ENCODE measurements at places on chromosomes 7 and 10.

DNA sequence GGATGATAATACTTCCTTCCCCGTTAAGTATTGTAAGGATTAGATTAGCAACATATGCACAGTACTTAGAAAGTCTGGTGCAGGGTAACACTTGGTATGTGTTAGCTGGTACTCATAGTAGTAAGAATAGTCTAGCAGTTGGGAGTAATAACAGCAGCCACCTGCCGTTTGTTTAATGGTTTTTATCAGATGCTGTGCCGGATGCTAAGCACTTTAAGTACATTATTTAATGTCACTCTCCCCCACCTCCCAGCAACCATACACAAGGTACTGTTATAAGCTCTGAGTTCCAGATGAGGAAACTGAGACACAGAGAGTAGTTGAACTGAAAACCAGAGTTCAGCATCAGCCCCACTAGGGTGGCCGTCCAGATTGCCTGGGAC is 60.1 kb downstream of the ZMIZ1 start:
- DNase-seq, result no peak

GRCh38 chr10:113960617-113961181 is 83.0 kb upstream of the ADRB1 start:
- DNase-seq, result peak; percentile 28

- no peak for DNase-seq
Observed at GRCh38 chr10:73876971-73877370, 2.6 kb upstream of the CAMK2G start.

GRCh38 chr7:151456276-151456675 is 16.3 kb upstream of the CRYGN start:
- DNase-seq, result no peak

GRCh38 chr7:26081638-26082037 is 70.4 kb upstream of the NFE2L3 start:
- no peak for DNase-seq

DNA sequence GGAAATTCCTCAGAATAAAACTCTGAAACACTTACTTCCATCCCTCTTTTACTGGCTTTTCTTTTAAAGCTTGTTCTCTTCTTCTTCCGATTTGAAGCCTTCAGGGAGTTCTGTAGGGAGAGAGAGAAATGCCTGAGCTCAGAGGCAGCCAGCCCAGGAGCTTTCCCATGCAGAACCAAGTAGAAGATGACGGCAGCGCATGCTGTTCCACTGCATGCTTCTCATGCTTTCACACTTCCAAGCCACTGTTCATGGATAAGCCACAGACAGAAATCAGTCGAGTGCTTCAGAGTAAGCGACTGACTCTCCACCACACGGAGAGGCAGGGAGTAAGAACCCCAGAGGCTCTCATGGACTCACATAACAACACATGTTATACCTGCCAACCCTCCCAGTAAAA is 237.3 kb downstream of the DGKI start:
- DNase-seq, result no peak

- DNase-seq, result no peak
Observed at GRCh38 chr10:127945948-127946711, 39.2 kb downstream of the PTPRE start.

- no peak for DNase-seq
Observed at GRCh38 chr7:93957767-93958166, 36.2 kb downstream of the GNG11 start.

GRCh38 chr7:124388751-124389150 is 355.9 kb upstream of the TMEM229A start:
- no peak for DNase-seq

GRCh38 chr7:46315891-46316290 is 394.8 kb upstream of the IGFBP3 start:
- no peak for DNase-seq

DNA sequence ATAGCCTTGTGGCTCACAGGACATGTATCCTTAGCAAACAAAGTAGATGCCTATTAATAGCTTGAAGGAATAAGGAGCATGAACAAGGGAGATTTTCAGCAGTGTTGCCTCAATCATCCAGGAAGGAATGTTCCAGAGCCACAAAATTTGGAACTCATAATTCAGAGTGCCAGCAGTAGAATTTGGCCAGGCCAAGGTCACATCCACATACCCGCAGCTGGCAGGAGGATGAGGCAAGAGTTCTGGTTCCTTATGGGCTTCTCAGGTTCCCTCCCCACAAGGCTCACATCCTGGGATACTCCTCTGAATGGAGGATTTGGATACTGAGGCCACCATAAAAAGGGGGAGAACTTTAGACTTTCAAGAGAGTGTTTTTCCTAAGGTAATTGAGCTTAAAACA is 45.8 kb downstream of the SUFU start:
- DNase-seq, result no peak

- DNase-seq, result no peak
Observed at GRCh38 chr10:115092555-115093285, 445 bp upstream of the ATRNL1 start.

- DNase-seq, result no peak
Observed at GRCh38 chr7:140672382-140673062, at the start of gene ADCK2. ADCK2 (plus strand) TSS chr7:140672945; CDS start chr7:140673331, 386 bp downstream.

DNA sequence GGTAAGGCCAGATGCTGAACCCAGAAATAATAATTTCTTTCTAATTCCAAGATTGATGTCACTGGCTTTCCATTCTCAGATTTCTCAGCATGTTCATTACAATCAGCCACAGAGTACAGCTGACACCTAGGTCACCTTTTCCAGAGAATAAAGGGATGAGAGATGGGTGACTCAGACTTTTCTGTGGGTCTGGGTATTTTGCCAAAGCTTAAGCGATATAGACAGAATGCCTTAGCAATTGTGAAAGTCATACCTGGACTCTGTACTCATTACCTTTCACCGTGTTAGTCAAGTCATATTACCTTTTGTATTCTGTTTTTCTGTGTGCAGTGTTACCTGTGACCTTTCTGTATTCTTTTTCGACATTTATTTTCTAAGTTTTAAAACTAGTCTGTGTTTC is 10.6 kb upstream of the PRTFDC1 start:
- DNase-seq, result no peak

GRCh38 chr7:128997181-128997580 is 57.7 kb downstream of the TNPO3 start:
- no peak for DNase-seq

DNA sequence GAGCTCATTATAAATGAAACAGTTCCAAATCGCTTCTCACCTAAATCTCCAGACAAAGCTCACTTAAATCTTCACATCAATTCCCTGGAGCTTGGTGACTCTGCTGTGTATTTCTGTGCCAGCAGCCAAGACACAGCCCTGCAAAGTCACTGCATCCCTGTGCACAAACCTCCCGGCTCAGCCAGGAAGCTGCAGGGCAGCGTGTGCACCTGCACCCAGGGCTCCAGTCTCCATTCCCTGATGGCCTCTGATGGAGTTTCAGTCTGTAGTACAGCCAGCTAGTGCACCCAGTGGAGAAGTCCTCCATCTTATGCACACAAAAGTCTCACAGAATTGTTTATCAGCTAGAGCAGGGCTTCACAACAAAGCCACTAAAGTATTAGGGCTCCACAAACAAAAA is 51.1 kb upstream of the PRSS58 start:
- DNase-seq, result no peak

DNA sequence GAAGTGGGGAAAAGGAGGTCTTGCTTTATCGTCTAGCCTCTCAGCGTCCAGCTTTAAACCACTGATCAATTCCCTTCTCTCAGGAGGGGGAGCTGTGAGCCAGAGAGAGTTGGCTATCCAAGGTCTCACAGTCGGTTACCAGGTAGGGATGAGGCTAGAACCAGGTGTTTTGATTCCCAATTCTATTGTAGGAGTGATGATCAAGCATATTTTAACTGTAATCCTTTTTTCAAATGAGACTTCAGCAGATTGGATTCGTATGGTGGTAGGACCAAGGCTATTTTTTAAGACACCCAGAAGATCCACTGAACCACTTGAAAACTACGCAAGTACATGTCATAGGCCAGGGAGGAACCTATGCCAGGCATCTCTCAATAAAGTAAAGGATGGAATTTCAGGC is 8.4 kb downstream of the MINDY4 start:
- no peak for DNase-seq

DNA sequence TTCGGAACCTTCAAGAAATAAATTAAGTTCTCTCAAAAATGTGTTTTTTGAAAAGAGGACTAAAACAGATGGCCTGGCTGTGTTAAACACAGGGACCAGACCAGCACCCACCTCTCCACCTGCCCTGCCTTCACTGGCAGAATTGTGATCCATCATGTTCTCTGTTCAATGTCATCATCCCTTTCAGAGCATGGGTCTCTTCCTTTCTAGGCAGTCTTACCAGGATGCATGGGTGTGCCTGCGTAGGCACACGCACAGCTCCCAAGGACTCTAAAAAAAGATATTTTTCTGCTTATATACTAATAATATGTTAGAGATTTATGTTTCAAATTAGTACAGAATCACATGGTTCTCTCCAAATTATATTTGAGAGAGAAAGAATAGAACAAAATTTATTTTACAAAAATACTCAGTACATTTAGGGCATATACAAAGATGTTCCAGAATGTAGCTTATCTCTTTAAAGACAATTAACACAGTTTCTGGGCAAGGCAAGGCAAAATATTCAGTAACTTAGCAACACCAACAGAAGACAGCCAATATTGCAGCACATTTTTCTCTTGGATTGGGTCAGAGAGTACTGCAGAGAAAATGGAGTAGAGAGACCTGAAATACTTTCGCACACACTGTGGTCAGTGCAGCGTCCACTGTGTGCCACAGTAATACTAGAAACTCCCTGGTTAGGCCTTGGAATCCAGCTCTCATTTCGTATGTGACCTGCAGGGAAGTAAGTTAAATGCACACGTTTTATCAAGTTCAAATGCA is 52.8 kb downstream of the EGFR start:
- DNase-seq, result no peak

DNA sequence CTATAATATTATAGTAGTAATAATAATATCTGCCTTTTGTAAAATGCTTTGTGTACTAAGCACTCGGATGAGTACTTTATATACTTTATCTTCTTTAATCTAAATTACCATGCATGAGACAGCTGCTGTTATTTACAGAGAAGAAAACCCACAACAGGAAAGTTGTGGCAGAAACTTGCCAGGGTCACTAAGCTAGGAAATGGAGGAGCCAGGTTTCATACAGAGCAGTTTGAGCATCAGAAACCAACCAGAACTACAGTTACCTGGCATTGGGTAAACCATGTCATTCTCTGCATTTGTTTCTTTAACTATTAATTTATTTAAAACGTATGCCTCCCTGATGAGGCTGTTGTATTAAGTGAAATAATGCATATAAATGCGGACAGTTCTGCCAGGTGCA is 129.9 kb downstream of the CSTF2T start:
- DNase-seq, result no peak

DNA sequence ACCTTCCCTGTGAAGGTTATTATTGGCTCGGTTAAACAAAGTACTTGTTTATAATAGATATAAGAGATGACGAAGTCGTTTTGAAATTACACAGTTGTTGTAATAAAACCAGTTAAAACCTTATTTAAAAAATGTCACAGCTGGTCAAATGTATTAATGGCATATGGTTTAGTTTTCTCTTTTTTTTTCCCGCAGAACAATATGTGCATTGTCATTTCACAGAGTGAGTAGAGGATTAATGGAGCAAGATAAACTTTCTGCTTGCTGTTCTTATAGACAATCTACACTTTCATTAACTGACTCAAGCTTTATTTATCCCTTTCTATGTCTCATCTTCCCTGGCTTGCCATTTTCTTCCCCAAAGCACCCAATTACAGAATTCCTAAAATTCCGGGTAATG is 404.3 kb upstream of the NPVF start:
- no peak for DNase-seq

GRCh38 chr7:20737840-20738448 is 48.7 kb downstream of the SP8 start:
- DNase-seq, result no peak

GRCh38 chr7:13778967-13779366 is 210.5 kb downstream of the ETV1 start:
- DNase-seq, result no peak

GRCh38 chr10:71740069-71740653 is 20.6 kb upstream of the C10orf105 start:
- DNase-seq, result no peak

DNA sequence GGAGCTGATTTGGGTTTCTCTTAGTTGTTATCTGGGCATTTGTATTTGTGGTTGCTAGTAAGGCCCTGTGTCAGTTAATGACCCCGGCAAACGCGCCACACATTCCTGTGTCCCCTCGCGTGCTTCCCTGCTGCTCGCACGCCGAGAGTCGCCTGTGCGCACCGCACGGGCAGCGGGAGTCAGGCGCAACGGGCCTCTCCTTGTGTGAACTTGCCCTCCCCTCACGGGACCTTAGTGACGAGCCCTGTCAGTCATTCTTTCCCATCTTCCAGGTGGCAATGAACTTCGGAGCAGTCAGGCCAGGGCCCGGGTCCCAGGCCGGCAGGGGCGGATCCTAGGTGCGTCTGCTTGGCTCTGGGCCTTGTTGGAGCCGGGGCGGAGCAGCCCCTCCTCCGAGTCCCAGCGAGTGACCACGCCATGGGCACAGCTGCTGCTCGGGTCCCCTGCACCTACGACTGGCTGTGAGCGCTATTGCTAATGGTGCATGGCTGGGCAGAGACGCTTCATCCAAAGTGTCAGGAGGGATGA is 12.4 kb upstream of the PRKAR1B start:
- DNase-seq, result no peak

- no peak for DNase-seq
Observed at GRCh38 chr10:119672291-119672690, 21.1 kb downstream of the BAG3 start.

DNA sequence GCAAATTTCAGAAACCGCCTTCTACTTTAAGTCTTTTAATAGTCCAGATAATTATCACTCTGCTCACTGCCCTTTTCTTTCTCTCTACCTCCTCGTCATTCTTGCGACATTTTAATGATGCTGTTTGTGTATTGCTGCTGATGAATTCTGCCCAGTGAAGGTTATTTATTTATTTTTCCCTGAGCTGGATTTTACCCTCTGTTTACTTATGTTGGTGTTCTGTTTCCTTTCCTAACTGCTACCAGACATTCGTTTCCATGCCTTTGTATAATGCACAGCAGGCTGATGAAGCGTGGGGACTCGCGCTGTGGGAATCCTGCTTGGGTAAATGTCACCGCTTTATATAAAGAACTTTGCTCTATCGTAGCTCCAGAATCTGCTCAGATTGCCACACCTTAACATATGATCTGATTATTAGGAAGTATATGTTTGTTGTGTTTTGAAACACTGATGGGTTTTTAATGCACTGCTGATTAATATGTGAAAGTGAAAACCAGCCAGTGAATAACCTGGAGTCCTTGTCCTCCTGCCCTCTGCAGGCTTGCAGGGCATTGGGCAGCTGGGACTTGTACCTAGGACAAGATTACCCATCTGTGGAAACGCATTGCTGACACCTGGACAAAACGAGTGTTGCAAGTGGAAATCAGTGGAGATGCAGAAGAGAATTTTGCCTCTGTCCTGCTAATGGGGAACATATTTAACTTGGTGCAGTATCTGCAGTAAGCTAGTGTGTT is 291.5 kb downstream of the SDK1 start:
- no peak for DNase-seq

GRCh38 chr10:131817866-131818509 is 82.8 kb upstream of the PPP2R2D start:
- no peak for DNase-seq

- DNase-seq, result no peak
Observed at GRCh38 chr10:76296957-76297356, 865.5 kb downstream of the LRMDA start.

GRCh38 chr10:14815681-14816080 is 22.2 kb downstream of the CDNF start:
- no peak for DNase-seq

- no peak for DNase-seq
Observed at GRCh38 chr7:22487978-22488642, 11.9 kb downstream of the STEAP1B start.
